HCT116 (cell line): ENCODE measurements at places on chromosomes 1 and 21. TPM values are rescaled to one million over a fixed set of nuclear protein-coding genes. Genes with fewer than 3 reads are reported as not detected.

Gene FCGR3A
- 0.17 TPM for total RNA-seq

GRCh38 chr1:113834716-113835115 lies 22.4 kb upstream of the RSBN1 start:
- no peak for DNase-seq

DNA sequence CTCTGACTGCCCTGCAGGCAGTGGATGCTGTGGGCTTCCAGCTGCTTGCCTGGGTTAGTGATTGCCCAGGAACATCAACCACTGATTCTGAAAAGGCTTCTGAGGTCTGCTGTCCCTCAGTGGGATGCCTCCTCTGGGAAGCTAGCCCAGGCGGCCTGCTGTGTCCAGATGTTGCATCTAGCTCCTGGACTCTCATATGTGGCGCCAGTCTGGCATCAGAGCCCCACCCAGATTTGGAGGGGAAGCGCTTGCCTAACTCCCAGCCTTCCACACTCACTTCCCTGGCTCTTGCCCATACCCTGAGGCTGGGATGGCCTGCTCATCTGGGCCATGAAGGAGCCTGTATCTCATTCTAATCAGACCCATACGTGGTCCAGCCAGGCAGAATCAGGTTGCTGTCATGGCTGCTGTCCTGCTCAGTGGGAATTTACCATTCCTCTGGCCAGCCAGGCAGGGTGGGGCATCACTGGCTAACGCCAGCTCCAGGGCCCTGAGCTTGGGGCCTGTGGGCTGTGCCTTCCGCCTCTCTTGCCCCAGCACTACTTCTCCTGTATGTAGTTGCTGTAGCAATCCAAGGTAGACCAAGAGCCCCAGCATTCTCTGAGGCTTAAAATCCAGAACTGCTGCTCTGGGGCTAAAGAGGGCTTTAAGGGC lies 4.1 kb downstream of the CSF1 start:
- DNase-seq = no peak

GRCh38 chr1:106439475-106439874 lies 617.0 kb upstream of the PRMT6 start:
- DNase-seq = no peak

Gene ADAMTS5
- total RNA-seq = 0.02 TPM

DNA sequence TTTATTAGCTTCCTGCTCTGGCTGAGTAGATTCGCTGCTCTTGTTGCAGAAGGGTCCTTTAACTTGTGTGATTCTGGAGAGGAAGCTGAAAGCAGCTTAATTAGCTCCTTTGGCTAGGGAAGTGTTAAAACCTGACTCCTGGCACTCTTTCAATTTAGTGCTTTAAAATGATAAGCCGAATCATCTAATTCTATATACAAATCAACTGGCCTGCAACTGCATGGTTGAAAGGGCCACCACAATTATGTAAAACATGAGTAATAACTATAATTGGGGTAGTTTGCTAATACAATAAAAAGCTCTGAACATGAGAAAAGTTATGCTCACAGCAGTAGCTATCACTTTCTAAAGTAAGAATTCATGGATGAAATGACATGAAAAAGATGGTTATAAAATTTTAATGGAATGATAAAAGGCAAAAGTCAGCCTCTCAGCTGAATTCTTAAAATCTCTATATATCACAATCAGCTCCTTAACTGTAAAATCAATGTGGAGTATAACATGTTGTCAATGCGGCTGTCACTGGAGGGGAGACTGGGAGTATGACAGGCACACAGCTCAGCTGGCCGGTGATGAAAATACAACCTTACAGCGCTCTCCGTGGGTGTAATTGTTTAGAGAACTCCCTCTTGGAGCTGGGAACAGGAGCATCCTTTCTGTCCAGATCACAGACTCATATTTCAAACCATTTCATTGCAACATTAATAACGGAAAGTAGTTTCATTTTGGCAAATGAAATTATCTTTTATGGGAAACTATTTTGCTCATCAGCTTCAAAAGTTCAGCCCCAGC lies 324.4 kb downstream of the KCTD3 start:
- no peak for DNase-seq

Gene OR10Z1
- total RNA-seq = not detected

DNA sequence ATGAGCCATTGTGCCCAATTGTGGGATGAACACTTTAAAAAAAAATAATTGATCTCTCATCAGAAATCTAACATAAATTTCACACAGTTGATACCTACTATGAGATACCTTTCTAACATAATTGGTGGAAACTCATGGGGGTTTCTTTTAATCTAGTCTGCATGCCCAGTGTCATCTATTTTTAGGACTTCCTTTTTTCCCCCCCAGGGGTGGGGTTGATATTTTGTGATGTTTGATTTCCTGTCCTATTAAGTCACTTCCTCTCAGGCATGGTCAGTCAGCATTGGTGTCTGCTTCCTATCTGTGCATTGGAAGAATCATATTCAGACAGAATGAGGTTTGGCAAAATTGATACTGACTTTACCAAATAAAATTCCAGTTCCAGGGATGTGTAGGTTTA lies 21.5 kb downstream of the NFYC start:
- no peak for DNase-seq

DNA sequence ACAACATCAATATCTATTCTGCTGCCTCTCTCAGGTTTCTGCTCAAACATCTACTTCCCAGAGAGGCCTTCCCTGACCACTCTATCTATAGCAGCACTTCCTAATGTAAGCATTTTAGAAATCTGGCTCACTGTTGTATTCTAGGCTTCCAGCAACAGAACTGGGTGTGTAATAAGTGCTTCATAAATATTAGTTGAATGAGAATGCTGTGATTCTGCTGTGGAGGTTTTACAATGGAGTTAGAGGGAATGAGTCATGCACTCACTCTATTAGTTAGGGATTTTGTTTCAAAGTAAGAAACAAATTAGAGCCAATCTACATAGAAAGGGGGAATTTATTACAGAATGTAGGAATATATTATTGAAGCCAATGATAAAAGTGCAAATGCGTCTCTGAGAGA lies 38.6 kb upstream of the SLC35F3 start:
- no peak for DNase-seq

DNA sequence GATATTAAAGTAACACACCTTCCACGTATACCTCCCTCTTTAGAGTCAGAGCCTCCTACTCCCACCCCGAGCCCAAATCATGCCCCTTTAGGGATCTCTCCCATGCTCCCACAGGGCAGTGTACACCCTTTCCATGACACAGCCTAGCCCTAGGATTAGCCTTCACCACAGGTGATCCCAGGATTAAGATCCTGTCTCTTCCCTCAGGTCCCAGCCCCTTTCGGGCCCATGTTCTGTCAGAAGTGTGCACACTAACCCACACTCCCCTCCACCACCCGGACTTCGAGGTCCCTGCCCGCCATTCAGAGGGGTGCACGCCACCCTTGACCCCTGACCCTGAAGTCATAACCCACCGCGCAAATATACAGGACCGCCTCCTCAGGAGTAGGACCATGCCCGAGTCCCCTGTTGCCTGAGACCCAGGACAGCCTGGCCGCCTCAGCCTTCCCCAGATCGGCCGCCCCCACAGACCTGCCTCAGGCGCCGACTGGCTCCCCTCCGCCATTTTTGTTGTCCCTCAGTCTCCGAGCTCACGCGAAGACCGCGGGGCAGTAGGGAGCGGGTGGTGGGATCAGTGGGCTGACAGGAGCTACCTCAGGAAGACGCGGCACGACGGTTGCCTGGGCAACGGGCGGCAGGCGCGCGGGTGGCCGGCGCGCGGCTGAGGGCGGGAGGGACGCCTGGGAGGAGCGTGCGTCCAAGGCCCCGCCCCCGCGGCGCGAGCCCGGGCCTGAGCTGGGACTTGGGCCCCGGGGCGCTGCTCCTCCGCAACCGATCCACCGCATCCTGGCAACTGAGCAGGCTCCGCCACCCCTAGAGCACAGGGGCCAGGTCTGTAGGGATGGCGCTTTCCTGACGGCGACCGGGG lies at the start of gene AGBL4:
Gene AGBL4, minus strand, starts transcription at position 663 of the 868 bp plus-strand sequence.
- DNase-seq = no peak

- DNase-seq = no peak
Measured at GRCh38 chr1:204265665-204266064, 51.9 kb upstream of the GOLT1A start.

DNA sequence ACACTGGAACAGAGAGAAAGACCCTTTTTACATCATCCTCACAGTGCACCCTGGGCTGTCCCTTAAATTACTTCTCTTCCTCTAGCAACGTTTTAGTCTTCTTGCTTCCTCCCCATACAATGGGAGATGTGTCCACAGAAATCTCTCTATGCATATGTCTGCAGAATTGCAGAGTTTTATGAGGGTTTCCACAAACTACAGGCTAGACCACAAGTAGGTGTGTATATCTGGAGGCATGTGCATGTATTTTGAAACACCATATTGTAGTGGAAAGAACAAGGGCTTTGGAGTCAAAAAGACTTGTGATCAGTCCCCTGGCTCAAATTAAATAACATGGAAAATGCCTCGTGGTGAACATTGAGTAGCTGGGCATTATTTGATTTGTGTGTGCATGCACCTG lies 121.3 kb upstream of the IPO9 start:
- DNase-seq = no peak

Gene TBX19
- total RNA-seq = 3.0 TPM
